ENCODE measurements at places on chromosomes 2 and 18.

- DNase-seq: no peak
Measured at GRCh38 chr2:22952656-22953225, 432.2 kb upstream of the KLHL29 start.

DNA sequence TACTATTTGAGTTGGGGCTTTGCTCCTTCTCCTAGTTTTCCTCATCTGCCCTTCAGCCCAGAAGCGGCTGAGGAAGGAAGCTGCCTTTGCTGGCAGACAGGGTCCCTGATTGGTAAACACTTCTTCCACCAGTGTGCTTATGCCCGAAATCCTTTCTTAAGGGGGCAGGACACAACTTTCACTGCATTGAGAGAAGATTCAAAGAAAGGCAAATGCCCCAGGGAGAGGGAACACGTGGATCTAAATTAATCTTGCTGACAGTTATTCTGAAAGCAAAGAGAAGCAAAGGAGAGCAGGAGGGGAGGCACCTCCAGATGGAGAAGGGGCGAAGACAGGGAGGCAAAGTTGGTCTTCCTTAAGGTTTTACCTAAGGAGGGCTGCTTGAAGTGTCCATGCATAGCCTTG, 92.1 kb upstream of the EFEMP1 start:
- no peak for DNase-seq

DNA sequence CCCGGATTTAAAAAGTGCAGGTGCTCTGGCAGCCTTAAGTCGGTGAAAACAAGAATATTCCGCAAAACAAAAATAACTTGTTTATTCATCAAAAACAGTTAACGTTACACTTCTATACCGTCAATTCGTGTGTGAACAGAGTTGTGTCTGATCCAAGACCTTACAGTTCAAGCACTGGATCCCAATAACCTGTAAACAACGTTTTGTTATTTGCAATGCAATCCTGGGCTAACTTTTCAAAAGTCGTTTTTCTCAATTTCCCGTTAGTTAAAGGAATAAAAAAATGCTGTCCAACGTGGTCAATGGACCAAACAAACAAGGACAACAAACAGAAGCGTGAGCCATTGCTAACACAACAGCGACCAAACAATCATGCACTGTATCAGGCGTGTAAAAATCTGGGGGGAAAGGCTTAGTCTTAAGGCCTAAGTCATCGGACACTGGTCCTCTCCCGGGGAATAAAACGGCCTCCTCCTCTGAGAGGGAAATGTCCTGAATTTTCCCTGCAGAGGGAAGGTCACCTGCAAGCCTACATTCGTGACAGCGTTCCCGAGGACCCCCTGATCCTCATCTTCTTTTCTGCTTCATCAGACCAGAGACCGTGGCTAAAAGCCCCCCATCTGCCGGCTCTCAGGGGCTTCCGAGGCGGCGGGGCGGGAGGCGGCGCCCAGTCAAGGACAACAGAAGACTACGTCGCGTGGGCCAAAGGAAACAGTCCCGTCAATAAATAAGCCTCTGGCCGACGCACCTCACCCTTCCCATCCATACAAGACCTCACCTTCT, 490 bp downstream of the NDUFS1 start:
- peak; percentile 26 for DNase-seq

DNA sequence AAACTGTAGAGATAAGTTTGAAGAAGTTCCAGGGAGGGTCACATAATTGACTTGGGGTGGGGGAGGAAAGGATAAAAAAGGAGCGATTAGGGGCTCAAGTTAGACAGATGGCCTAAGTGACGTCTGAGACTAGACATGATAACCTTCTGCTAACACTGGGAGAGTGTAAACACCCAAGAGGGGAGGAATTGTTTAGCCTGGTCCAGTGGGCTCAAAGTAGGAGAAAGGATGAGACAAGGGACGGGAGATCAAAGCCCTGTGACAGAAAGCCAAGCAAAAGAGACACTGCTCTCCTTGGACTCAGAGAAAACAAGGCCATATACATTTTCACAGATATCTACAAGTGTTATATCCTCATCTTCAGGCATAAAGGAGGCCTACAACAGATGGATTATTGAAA, 45.5 kb upstream of the IHH start:
- DNase-seq: no peak

All from HTR-8/SVneo (cell line).